Activated T-cell treated with anti-CD3 and anti-CD28 coated beads for 24 hours (primary cell): ENCODE measurements at places on chromosomes 16 and 17.

GRCh38 chr16:61909074-61909473, 127.2 kb downstream of the CDH8 start:
- no peak for DNase-seq

DNA sequence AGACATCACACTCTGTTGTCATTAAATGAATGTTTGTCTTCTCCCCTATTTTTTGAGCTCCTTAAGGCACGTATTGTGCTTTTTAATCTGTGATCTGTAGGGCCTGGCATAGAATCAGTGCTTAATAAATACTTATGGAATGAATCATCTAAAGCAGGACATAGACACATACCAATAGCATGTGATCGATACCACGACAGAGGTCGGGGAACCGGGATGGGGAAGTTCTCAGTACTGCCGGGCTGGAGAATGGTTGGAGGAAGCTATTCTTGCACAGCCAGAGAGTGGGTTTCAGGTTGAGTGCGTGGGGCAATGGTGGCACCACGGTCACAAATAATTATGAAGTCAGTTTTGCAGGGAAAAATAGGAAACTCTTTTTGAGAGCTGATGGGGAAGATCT, 26.8 kb downstream of the NLRP1 start:
- DNase-seq, result no peak

GRCh38 chr17:69428252-69428980, 13.9 kb downstream of the MAP2K6 start:
- DNase-seq, result no peak

- DNase-seq, result no peak
These were observed 26.0 kb upstream of the C16orf95 start for GRCh38 chr16:87342978-87343752.

DNA sequence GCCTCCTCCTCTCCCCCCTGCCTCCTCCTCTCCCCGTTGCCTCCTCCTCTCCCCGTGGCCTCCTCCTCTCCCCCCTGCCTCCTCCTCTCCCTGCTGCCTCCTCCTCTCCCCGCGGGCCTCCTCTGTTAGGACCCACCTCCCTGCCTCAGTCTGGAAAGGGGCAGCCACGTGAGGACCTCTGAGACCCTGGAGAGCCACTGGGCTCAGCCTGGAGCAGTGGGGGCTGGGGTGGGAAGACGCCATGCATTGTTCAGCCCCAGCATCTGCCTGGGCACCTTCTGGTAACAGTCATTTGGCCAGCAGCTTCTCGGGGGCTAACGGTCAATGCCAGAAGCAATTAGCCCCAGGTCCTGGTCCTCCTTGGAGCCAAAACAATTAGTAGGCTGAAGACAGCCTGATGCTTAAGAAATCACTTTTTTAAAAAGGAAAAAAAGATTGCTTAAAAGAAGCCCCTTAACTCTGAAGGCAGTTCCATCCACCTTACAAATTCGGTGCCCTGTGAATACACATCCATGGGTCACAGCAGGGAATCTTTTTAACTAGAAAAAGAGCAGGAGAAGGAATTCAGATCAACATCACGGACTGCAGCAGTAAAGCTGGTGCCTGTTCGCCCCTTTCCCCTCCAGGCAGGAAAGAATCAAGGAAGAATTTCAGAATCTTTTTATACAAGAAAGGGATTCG, 29.8 kb downstream of the NXN start:
- DNase-seq, result no peak

DNA sequence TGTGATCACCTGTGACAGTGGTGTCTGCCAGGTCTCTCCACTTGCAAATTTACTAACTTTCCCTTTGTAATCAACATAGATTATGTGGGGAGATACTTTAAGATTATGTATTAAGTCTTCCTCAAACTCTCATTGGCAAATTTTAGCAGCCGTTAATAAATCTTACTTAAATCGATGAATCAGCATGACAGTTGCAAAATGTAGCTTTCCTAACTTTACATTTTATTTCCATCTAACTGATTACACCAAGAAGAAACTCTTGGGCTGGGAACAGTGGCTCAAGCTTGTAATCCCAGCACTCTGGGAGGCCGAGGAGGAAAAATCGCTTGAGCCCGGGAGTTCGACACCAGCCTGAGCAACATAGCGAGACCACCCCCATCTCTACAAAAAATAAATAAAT, 23.3 kb upstream of the CPNE2 start:
- DNase-seq, result no peak

GRCh38 chr17:9661027-9661426, 15.7 kb downstream of the USP43 start:
- no peak for DNase-seq

DNA sequence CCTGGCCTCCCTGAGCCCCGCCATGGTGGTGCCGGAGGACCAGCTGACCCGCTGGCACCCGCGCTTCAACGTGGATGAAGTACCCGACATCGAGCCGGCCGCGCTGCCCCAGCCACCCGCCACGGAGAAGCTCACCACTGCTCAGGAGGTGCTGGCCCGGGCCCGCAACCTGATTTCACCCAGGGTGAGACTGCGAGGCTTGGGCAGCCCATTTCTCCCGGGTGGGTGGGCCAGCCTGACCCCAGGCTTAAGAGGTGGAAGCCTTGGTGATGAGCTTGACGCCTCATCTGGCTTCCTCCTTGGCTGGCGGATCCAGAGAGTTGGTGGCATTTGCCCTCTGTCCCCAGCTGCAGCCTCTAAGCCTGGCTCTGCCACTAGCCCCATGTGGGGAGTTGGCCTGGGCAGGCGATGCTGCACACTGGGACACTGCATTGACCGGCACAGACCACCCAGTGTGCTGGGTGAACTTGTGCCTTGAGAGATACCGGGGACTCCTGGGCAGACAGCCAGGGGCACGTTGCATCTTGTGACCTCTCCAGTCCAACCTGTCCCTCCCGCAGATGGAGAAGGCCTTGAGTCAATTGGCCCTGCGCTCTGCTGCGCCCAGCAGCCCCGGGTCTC, 3.0 kb downstream of the CDT1 start:
- DNase-seq, result no peak

DNA sequence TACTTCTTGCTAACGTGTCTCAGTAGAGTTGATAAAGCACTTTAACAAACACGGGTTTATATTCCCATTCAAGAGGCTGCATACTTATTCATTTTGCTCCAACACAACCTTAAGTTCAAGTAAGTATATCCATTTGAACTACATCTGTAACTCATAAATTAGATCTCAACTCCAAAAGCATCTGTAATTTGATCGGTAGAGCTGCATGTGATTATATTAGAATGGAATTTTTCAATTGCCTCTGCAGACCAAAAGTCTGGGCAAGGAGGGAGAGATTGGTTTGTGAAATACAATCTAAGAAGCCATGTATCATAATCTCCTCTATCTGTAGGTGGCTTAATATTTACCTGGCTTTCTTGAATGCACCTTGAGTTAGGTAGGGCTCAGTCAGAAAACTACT, 371.0 kb downstream of the RBFOX1 start:
- no peak for DNase-seq

GRCh38 chr16:50297301-50298074, 31.1 kb downstream of the ADCY7 start:
- no peak for DNase-seq

- DNase-seq, result no peak
These were observed 20.5 kb upstream of the CHP2 start for GRCh38 chr16:23734176-23734893.

DNA sequence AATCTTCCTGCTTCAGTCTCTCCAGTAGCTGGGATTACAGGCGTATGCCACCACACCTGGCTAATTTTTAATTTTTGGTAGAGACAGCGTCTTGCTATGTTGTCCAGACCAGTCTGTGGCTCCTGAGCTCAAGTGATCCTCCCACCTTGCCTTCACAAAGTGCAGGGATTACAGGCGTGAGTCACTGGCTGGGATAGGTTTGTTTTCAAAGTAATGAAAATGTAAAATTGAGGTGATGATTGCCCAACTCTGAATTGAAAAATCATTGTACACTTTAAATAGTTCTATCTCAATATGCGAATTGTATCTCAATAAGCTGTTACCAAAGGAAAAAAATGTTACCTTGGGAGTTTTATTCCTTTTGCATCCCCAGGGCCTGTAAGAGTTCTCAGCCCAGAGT, 1.2 kb upstream of the AMFR start:
- no peak for DNase-seq

DNA sequence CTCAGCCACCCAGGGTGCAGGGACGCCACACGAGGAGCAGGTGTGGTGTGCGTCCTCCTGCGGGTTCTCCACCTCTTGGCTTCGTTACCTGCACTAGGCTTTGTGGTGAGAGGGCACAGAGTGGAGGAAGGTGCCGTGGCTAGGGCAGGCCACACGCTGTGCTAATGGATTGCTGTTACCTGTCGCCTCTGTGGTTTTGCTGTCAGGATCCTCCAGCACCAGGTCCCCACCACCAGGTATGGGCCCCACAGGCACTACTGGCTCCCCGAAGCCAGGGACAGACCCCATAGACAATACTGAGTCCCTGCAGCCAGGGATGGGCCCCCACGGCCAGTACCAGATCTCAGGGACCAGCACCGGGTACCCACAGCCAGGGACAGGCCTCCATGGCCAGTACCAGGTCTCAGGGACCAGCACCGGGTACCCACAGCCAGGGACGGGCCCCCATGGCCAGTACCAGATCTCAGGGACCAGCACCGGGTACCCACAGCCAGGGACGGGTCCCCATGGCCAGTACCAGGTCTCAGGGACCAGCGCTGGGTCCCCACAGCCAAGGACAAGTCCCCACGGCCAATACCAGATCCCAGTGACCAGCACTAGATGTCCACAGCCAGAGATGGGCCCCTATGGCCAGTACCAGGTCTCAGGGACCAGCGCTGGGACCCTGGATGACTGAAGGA, 315.6 kb downstream of the SEC14L1 start:
- no peak for DNase-seq

DNA sequence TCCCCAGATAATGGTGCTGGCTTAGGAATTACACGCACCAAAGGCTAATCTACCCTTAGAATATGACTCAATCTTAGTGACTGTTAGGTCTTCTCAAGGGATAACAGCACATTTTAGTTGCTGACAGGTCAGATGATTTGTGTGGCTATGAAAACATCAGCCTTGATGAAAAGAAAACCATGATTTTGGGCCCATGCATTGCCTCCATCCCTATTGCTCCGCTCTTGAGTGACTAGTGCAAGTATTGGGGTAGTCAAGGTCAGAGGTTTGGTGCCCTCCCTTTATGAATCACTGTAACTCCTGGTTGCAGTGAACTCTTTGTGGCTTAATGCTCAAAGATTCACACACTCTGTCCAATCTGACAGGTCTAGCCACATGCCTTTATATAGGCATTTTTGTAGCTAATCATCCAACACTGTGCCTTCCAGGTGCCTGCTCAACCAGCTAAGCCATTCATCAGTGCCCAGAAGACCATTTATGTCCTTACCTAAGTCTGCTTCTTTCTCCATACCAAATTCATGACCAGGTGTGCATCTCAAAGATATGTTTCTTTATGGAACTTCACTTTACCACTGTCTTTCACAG, 251.6 kb downstream of the KCNJ2 start:
- no peak for DNase-seq

- no peak for DNase-seq
These were observed 691.9 kb upstream of the SOX9 start for GRCh38 chr17:71428897-71429296.

- no peak for DNase-seq
These were observed 75.6 kb downstream of the MGAT5B start for GRCh38 chr17:76943781-76944213.

DNA sequence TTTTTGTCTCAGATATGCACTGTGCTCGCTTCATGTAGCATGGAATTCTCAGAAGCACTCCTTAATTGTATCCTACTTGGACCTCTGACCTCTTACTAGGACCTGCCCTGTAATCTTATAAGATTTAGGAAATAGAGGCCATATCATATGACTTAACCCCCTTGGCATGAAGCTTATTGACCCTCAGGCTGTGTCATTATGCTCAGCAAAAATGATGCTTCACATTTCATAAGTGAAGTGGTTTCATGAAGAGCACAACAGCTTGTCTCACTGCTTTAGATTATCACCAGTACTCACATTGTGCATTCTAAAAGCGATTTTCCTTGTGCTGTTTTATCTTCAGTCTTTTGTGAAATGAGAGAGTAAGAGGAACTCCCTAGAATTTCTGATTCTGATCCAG, 6.4 kb downstream of the PHKB start:
- DNase-seq, result no peak

GRCh38 chr17:81517339-81518112, 4.9 kb upstream of the ACTG1 start:
- DNase-seq, result no peak

DNA sequence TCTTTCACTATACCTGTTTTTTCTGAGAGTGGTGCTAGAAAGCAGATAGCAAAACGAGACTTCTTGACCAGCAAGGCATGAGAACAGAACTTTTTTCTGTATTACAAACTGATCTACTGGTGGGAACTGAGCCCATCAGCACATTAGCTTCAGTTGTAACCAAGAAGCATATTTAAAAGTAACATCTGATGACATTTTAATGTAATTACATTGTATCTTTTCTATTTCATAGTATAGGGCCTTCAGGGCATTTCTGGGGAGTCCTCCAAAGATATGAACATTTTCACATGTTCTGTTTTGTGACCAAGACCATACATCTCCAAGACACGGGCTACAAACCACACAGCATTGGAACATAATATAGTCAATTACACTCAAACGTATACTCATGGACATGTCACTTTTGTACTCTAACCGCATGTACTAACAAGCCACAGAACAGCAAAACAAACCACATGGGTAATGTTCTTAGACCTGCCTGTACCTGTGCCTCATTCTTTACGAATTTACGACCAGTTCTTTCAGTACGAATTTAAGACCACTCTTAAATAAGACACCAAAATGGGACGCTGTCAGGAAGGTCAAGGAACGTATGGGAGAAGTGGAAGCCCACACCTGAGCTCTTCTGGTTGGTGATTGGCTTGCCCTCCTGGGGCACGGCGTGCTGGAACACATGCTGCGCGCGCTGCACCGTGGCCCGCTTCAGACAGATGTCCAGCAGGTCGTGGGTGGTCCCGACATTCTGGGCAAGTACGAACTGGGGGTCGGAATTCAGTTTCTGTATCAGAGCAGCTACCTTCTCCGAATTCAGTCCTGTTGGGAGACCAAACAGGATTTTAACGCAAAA, 825 bp downstream of the BLMH start:
- peak; percentile 20 for DNase-seq

DNA sequence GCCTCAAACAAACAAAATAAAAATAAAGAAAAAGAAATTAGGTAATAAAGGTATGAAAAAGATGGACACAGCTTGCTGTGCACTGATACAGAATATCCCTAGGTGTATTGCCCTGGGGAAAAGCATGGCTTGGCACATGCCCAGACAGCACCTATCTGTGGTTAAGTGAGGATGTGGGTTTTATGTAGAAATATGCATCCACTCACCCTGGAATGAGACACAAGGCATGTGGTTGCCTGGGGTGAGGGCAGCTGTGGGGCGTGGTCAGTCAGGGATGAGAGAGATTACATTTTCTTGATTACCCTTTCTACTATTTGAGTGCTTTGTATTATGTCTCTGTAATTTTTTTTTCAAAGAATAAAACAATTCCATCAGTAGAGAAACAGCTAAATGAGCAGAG, 6.9 kb downstream of the PLLP start:
- peak; percentile 26 for DNase-seq
